Body of pancreas (tissue), 4 donors: ENCODE measurements at places on chromosomes 4 and X. TPM values are rescaled to one million over a fixed set of nuclear protein-coding genes. Genes with fewer than 3 reads are reported as not detected.

GRCh38 chr4:7815981-7816380, 123.7 kb downstream of the AFAP1 start:
- DNase-seq: no peak
- H3K4me3 ChIP-seq: no peak overlapping the region
- peaks cover 10% of the 10 kb centered on the region for H3K4me1 ChIP-seq
- H3K36me3 ChIP-seq: no peaks in the 10 kb centered on the region

DNA sequence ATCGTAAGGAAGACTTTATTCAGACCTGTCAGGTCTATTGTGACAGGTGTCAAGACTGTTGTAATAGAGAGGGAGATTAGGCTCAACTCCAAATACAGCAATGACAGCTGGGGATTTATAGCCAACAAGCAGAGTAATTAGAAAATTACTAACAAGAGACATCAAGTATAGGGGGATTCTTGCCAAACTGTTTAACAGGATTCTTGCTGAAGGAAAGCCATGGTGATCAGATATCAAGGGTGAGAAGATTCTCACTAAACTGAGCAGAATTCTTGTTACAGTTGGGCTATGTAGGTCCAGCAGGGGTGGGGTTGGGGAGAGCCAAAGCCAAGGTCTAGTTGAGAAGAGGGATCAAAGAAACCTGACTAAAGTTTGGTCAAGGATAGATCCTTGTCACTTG, 461.0 kb upstream of the GALNT7 start:
- no peaks in the 10 kb centered on the region for H3K4me1 ChIP-seq
- no peak overlapping the region for H3K4me3 ChIP-seq
- no peak overlapping the region for H3K27ac ChIP-seq
- no peak for DNase-seq

GRCh38 chr4:65538571-65538970, 131.7 kb downstream of the EPHA5 start:
- H3K4me3 ChIP-seq: no peak overlapping the region
- H3K36me3 ChIP-seq: no peaks in the 10 kb centered on the region
- H3K27me3 ChIP-seq: no peaks in the 10 kb centered on the region
- H3K4me1 ChIP-seq: no peaks in the 10 kb centered on the region

DNA sequence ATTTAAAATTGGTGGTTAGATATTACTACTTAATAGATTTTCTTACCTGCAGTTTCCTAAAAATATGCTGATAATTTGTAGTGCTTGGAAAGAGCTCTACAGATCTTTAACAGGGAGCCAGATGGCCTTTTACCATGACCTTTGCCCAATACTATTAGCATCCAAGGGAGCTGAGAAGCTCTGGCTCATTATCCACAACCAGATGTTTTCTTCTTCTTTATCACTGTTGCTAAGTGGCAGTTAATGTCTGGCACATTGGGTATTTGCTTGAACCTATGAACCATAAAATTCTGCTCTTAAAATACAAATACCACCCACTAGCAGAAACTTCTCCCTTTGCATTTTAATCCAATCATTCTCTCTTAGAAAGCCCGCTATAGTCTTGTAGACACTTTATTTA, 1480.3 kb downstream of the C4orf33 start:
- H3K27me3 ChIP-seq: no peaks in the 10 kb centered on the region
- no peaks in the 10 kb centered on the region for H3K4me1 ChIP-seq
- H3K27ac ChIP-seq: no peak overlapping the region
- H3K36me3 ChIP-seq: no peaks in the 10 kb centered on the region
- no peak overlapping the region for H3K4me3 ChIP-seq
- no peak for DNase-seq

DNA sequence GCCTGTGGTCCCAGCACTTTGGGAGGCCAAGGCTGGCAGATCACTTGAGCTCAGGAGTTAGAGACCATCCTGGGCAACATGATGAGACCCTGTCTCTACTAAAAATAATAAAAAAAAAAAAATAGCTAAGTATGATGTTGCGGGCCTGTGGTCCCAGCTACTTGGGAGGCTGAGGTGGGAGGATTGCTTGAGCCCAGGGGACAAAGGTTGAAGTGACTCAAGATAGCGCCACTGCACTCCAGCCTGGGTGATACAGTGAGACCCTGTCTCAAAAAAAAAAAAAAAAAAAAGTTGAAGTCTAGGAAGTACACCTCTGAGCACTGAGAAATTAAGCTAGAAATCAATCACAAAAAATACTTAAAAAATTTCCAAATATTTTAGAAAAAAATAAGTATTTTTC, 86.5 kb downstream of the FRAS1 start:
- no peak for DNase-seq
- H3K4me1 ChIP-seq: peaks cover 2% of the 10 kb centered on the region
- H3K4me3 ChIP-seq: no peak overlapping the region
- no peak overlapping the region for H3K27ac ChIP-seq
- no peaks in the 10 kb centered on the region for H3K27me3 ChIP-seq

- H3K4me3 ChIP-seq: no peak overlapping the region
- H3K4me1 ChIP-seq: no peaks in the 10 kb centered on the region
- no peaks in the 10 kb centered on the region for H3K27me3 ChIP-seq
- no peaks in the 10 kb centered on the region for H3K36me3 ChIP-seq
- DNase-seq: peak; percentile 40
- H3K27ac ChIP-seq: peak overlapping the region; percentile 36
Measured at GRCh38 chr4:144754562-144755410, 108.8 kb downstream of the HHIP start.

GRCh38 chrX:22163326-22163725, 109.4 kb upstream of the CBLL2 start:
- no peak overlapping the region for H3K27ac ChIP-seq
- no peak overlapping the region for H3K4me3 ChIP-seq
- H3K4me1 ChIP-seq: no peaks in the 10 kb centered on the region

- H3K27me3 ChIP-seq: no peaks in the 10 kb centered on the region
- no peaks in the 10 kb centered on the region for H3K4me1 ChIP-seq
- no peak overlapping the region for H3K4me3 ChIP-seq
- DNase-seq: no peak
Measured at GRCh38 chr4:11497212-11497806, 68.6 kb upstream of the HS3ST1 start.

DNA sequence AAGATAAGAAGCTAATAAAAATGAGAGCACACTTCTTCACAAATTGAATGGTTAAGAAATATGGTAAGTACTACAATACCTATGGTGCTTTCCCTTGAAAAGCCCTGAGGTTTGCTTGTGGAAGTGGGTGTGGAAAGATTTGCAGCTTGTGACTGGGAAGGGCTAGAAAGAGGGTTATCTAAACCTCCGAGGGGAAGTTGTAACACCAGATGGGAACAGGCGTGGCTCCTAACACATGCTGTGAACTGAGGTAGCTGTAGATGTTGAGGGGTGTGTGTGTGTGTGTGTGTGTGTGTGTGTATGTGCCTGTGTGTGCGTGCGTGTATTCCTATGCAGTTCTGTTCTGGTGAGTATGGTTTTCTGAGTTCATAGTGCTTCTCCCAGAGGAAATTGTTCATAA, 21.5 kb downstream of the FRMPD4 start:
- no peak overlapping the region for H3K27ac ChIP-seq
- H3K4me1 ChIP-seq: no peaks in the 10 kb centered on the region
- no peaks in the 10 kb centered on the region for H3K36me3 ChIP-seq
- no peak overlapping the region for H3K4me3 ChIP-seq
- no peaks in the 10 kb centered on the region for H3K27me3 ChIP-seq
- no peak for DNase-seq

- no peak overlapping the region for H3K27ac ChIP-seq
- H3K4me3 ChIP-seq: no peak overlapping the region
- H3K4me1 ChIP-seq: peaks cover 12% of the 10 kb centered on the region
- H3K36me3 ChIP-seq: no peaks in the 10 kb centered on the region
- H3K27me3 ChIP-seq: no peaks in the 10 kb centered on the region
Measured at GRCh38 chrX:153639177-153640044, 7.6 kb upstream of the DUSP9 start.

DNA sequence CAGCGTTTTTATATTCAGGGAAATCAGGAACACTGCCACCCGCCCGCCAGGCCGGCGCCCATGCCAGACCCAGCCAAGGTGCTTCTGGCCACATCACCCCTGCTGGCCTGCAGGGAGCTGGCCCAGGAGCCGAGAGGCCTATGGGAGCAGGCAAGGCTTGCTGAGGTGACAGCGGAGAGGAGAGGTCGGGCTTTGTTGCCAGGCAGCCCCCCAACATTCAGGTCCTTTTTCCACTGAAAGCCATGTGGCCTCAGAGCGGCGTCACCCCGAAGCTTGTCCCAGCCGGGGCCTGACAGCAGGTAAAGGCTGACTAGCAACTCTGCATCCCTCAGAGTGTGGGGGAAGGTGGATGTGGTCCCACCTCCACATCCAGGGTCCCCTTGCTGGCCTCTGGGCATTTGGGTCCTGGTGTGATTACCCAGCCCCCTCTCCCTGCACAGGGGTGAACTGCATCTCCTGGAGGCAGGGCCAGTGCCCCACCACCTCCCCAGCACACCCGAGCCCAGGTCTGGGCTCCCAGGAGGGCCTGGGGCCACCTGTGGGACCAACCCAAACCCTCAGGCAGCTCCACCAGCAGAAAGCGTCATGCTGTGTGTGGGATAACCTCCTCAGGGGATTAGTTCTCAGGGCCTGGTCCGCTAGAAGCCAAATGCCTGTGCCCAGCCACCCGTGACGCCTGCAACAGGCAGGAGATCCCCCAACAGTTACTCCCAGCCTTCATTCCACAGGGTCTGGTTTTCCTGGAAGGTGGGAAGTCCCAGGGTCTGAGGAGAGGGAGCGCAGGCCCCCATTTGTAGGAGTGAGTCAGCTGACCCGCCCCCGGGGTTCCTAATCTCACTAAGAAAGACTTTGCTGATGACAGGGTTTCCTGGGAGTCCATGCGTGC, at the start of gene PDE6B:
Gene PDE6B (plus strand): TSS at position 869 of the 886 bp plus-strand sequence. CDS start 54 bp downstream, outside the sequence.
- no peak for DNase-seq
- H3K27ac ChIP-seq: no peak within 1 kb of the TSS
- no peaks in the 10 kb centered on the region for H3K4me1 ChIP-seq
- H3K4me3 ChIP-seq: no peak within 1 kb of the TSS
- no peaks in the 10 kb centered on the region for H3K27me3 ChIP-seq

DNA sequence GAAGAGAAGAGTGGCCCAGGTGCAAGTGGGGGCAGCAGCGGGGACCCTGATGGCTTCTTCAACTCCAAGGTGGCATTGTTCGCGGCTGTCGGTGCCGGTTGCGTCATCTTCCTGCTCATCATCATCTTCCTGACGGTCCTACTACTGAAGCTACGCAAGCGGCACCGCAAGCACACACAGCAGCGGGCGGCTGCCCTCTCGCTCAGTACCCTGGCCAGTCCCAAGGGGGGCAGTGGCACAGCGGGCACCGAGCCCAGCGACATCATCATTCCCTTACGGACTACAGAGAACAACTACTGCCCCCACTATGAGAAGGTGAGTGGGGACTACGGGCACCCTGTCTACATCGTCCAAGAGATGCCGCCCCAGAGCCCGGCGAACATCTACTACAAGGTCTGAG, 11.4 kb downstream of the EFNB1 start:
- H3K27ac ChIP-seq: no peak overlapping the region
- H3K27me3 ChIP-seq: no peaks in the 10 kb centered on the region
- peaks cover 17% of the 10 kb centered on the region for H3K4me1 ChIP-seq
- no peaks in the 10 kb centered on the region for H3K36me3 ChIP-seq
- no peak for DNase-seq
- no peak overlapping the region for H3K4me3 ChIP-seq

GRCh38 chr4:5700459-5700858, 7.9 kb downstream of the EVC2 start:
- no peak for DNase-seq
- H3K27me3 ChIP-seq: no peaks in the 10 kb centered on the region
- H3K4me1 ChIP-seq: no peaks in the 10 kb centered on the region
- H3K27ac ChIP-seq: no peak overlapping the region
- H3K4me3 ChIP-seq: no peak overlapping the region

DNA sequence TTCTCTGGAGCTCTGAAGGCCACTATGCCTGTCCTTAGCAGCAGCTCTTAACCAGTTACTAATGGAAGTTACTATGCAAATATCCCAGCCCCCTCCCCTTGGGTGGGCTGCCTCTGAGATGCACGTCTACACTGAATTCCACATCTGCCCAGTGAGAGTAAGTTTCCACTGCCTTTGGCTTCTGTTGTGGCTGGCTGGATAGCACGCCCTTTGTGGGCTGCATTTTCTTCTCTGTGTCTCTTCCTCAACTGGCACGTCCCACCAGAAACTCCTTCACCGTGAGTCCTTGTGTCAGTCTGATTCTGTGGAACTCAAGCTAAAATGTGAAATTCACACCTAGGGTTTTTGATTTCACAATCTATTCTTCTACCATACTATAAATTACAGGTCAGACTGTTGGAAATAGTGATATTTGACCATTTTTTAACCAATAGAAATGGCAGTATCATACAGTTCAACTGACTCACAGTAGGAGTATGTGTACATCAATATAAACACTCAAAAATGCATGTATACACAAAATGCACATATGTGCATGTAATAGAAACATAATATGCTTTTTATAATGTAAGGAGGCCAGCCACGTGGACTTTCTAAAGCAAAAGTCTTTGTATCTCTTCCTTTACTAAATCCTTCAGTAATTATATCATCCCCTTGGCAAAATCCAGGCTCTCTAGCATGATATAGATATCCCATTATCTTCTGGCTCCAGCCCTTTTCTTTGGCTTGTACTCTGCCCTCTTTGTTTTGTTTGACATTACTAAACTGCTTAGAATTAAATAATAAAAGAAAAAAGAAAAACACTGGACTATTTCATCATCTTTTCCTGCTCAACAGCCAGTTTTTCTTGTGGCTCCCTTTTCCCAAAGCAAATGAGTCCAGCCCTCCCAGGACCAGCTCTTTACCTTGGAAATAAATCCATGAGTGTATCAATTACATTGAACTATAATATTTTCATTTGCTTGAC, 33.2 kb upstream of the LDB2 start:
- H3K4me1 ChIP-seq: no peaks in the 10 kb centered on the region
- no peaks in the 10 kb centered on the region for H3K36me3 ChIP-seq
- no peak overlapping the region for H3K4me3 ChIP-seq
- no peaks in the 10 kb centered on the region for H3K27me3 ChIP-seq

The PABPC1L2B gene
- not detected for total RNA-seq

The IL13RA2 gene
- 0.78 TPM for total RNA-seq

The PPP4R3C gene
- total RNA-seq: not detected

The MAGEA10 gene
- total RNA-seq: not detected
